ENCODE measurements at places on chromosomes 1 and 21.

DNA sequence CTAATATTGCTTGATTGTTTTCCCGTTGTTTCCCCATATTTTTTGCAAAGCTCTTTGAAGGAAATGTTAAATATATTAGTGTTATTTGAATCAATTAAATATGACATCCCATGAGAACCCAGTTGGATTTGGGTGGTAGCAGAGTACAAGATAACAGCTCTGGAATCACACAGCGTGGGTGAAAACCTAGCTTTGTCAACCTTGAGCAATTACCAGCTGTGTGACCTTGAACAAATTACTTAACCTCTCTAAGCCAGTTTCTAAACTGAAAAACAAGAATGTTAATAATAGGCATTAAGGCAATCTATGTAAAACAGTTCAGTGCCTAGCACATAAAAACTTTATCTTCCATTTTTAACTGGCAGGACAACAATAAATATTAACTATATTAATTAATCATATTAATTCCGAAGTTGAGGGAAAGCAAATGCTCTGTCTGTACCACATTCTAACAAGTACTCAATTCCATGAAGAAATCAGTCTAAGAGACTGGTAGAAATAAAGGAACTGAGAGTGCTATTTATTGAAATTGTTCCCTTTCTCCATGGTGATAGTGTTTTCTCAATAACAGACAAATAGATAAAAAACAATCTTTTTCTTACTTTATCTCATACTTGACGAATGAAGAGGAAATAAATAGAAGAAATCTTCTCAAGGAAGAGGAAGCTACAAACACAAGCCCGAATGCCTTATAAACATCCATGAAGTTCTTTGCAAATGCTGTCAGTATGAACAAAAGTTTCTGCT is 27.0 kb downstream of the DNASE2B start:
- no peak for DNase-seq

GRCh38 chr1:150282558-150282958 is 204 bp downstream of the CIART start:
- no peak for DNase-seq

DNA sequence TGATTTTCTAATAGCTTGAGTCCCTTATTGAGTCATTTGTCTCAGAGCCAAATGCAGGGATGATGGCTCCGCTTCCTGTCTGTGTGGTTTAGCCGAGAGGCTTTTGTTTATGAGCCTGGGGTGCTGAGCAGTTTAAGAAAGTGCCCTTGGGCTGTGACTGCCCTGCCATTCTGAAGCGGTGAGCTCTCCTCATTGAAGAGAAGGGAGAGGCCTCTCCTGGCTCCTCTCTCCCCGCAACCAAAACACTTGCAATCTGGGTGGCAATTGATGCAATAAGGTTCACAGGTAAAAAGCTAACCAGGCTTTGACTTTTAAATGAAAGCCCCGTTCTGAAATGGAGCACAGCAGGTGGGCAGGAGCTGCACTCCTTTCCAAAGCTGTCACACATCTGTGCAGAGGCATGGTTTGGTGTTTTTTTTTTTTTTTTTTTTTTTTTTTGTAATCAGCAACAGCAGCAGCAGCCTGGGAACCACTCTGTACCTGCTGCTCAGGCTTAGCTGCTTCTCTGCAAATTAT is 403.7 kb downstream of the SIPA1L2 start:
- DNase-seq = no peak

DNA sequence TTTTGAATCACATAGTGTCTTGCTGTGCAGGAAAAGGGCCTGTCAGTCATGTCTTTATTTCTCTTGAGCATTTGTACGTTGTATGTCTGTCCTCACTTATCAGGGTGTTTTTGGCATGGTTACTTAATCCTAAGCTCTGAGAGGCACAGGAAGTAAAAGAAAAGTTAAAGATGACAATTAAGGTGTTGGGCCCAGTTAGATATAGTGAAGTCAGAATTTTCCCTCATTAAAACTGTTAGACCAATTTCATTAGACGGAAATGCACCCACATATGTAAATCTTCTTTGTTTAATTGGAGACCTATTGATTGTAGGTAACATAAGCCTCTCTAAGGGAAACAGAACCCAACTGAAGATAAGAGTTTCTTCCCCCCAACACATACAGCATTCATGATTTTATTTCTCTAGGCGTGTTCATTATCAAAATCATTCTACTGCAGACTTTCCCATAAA is 21.9 kb downstream of the NFIA start:
- no peak for DNase-seq

Measured in D721Med (cell line).